RPMI8226 (cell line): ENCODE measurements at places on chromosomes 12 and 14.

DNA sequence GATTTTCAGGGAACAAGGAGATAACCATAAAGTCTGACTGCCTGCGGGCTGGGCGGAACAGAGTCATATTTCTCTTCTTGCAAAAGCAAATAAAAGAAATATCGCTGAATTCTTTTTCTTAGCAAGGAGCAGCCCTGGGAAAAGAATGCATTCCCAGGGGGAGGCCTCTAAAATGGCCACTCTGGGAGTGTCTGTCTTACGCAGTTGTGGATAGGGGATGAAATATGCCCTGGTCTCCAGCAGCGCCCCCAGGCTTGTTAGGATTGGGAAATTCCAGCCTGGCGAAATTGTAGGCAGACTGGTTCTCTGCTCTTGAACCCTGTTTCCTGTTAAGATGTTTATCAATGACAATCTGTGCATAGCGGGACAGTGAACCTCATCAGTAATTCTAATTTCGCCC is 40.5 kb downstream of the PCNX1 start:
- no peak for DNase-seq

- no peak for DNase-seq
These were observed 88.4 kb upstream of the DCD start for GRCh38 chr12:54736549-54736948.

DNA sequence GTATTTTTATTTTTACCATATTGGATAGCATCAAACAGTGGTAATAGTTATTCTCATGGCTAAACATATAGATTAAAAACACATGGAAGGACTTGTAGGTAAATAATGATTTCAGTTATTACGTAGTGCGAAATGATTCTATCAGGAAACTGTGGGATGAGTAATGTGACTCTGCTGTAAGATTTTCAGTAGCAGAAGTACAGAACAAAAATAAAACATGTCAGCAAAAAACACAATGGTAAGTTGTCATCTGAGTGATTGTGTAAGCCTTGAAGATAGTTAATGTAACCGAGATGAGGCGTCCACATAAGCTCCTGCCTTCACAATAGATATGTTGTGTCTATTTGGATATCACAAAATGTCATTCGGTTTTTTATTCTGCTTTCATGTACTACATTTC is 99.8 kb downstream of the BORCS5 start:
- DNase-seq, result no peak

DNA sequence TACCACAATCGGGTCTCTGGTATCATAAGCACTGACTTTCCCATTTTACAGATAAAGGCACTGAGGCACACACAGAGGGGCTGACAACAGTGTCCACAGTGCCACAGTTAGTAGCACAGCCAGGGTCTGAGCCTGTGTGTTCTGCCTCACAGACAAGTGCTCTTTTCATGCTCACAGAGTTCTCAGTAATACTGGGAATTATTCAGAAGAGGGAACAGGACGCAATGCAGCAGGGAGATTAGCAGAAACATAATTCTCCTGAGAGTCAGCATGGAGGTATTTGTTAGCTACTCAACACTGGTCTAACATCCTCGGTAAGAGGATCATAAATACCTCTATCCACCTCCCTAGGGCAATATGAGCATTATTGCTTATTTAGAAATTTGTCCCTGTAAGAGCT is 219.3 kb upstream of the EEA1 start:
- no peak for DNase-seq

DNA sequence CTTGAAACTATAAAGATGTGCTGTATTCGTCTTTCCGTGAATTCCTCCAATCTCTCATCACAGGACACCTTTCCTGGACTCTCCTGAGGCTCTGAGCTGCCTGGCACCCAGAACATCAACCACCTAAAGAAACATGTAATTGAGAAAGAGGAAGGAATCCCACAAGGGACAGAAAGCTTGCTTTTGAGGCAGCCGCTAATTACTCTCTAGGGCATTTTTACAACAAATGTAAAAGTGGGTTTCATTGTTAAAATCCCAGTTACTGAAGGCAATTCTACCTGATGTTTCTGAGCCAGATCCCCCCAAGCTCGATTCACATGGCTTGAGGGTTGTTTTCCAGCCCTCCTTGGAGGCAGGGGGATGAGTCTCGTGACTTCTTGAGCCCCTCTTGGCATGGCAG is 238.5 kb upstream of the LHX5 start:
- DNase-seq, result no peak
